ENCODE measurements at places on chromosomes 6 and 20.
A peak's percentile ranks its signal among the peaks of the same experiment; 100 is the strongest.

GRCh38 chr6:87357479-87358196, 13.0 kb downstream of the C6orf163 start:
- no peak for DNase-seq

GRCh38 chr6:151702851-151703658, 104.4 kb upstream of the ESR1 start:
- no peak for DNase-seq

DNA sequence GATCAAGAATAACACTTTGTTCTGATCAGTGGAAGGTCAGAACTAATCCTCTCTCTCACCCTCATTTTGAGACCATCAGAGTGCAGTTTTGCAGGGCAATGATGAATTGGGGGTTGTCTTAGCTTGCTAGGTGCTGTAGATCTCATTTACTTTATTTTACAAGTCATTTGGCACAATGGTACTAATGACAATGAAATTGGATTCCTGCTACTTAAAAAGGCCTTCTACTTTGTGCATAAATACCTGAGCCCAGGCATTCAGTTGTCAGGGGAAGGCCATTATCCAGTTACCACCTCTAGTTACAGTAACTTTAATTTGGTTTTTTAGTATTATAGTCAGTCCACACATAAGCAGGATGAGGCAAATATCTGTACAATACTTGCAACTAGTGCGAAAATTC, 240.0 kb downstream of the HDGFL1 start:
- no peak for DNase-seq

GRCh38 chr20:31485450-31486339, 10.6 kb downstream of the REM1 start:
- no peak for DNase-seq

- DNase-seq: peak; percentile 76
Observed at GRCh38 chr20:6265204-6265904, 142.5 kb upstream of the FERMT1 start.

DNA sequence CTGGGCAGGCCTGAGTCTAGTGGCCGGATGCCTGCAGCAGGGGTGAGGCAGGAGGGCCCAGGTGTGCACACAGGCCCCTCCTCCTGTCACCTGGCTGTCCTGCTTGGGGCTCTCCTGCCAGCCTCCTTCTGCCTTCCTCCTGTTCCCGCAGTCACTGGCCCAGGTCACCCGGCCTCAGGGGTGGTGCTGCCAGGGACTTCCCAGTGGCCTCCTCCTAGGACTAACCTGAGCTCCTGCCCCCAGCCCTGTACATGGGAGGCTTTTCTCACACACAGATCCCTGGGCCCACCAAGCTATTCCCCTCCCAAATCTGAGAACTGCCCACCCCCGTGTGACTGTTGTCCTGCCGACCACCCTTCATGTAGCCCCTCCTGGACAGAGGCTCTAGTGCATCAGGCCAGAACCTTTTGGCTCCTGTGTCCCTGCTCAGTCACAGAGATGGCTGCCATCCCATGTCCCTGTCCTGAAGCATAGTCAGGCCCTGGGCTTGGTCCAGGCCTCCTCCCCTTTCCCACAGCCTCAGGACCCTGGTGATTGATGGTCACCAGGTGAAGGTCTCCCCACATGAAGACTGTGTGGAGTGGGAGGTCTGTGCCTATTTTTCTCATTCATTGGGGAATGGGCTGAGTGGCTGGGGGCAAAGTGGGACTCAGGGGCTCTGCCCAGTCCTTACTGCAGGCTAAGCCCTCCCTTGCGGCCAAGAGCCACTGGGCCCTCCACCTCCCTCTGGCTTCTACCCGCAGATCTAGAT, 1.1 kb upstream of the ULBP1 start:
- DNase-seq: no peak

DNA sequence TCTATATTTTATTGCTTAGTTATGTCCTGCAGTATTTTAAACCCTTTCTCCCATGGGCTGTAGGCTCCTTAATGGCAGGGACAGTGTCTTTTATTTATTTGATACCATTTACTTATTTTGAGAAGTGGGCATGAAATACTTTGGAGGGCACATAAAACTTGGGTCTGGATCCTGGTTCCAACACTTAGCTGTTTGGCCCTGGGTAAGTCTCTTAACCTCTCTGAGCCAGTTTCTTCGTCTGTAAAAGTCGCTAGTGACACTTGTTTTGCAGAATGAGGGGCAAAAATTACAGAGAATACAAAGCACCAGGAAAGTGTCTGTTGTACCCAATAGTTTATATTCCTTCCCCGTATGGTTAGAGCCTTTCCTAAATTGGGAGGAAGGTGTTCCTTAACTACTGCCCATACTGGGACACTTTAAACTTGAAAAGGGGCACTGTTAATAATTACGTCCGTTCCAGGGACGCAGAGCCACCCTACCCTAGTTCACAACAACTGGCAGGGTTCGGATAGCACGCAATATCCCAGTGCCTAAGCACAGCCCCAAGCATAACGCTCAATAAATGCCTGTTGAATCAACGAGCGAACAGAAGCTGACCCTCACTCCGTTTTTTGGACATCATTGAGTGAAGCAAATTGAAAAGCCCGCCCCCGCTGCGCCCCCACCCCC, 6.0 kb upstream of the ARMC12 start:
- no peak for DNase-seq

DNA sequence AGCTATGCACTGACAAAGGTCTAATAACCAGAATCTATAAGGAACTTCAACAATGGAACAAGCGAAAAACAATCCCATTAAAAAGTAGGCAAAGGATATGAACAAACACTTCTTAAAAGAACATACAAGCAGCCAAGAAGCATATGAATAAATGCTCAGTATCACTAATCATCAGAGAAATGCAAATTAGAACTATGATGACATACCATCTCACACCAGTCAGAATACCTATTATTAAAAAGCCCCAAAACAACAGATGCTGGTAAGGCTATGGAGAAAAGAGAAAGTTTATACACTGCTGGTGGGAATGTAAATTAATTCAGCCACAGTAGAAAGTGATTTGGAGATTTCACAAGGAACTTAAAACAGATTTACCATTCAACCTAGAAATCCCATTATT, 211.8 kb downstream of the EDN1 start:
- DNase-seq: no peak

DNA sequence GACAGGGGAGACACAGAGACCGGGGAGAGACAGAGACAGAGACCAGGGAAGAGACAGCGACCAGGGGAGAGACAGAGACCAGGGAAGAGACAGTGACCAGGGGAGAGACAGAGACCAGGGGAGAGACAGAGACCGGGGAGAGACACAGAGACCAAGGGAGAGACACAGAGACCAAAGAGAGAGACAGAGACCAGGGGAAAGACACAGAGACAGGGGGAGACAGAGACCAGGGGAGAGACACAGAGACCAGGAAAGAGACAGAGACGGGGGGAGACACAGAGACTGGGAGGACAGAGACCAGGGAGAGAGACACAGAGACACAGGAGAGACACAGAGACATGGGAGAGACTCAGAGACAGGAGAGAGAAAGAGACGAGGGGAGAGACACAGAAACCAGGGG, 43.9 kb downstream of the YTHDF1 start:
- DNase-seq: no peak
